Midbrain (tissue), 1 donor: ENCODE measurements at places on chromosomes 11 and 22.

DNA sequence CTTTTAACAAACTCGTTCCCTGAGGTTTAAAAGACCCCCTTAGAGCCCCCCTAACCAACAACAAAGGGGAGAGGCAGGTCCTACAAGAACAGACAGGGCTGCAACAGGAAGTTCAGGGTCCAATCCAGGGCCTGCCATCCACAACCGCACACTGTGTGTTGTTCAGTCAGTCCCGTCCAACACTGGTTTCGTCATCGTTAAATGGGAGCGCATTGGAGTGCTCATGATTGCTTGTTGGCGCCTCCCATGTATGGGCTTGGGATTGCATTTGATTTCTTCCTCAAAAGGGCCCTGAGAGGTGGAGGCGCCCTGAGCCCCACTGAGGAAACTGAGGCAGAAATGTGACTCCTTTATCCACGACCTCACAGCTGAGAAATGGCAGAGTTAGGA lies 174.1 kb downstream of the MN1 start:
- DNase-seq: no peak

GRCh38 chr22:39979458-39979857 lies 15.3 kb upstream of the FAM83F start:
- DNase-seq: no peak

DNA sequence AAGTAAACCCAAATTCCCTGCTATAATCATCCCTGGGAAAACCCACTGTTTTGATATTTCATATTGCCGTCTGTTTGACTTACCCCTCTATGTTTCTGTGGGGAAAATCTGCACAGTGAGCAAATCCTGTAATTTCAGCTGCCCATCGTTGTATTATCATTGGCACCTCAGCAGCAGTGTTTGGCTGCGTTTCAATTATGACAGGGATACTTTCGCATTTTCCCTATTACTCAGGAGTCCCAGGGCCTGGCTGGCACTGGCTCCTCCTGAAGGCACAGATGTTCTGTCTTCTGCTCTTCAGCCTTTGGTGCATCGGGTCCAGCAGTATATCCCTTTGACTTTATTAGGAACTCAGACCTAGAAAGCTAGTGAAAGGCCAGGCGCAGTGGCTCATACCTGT lies 12.2 kb upstream of the MMP12 start:
- DNase-seq: no peak

DNA sequence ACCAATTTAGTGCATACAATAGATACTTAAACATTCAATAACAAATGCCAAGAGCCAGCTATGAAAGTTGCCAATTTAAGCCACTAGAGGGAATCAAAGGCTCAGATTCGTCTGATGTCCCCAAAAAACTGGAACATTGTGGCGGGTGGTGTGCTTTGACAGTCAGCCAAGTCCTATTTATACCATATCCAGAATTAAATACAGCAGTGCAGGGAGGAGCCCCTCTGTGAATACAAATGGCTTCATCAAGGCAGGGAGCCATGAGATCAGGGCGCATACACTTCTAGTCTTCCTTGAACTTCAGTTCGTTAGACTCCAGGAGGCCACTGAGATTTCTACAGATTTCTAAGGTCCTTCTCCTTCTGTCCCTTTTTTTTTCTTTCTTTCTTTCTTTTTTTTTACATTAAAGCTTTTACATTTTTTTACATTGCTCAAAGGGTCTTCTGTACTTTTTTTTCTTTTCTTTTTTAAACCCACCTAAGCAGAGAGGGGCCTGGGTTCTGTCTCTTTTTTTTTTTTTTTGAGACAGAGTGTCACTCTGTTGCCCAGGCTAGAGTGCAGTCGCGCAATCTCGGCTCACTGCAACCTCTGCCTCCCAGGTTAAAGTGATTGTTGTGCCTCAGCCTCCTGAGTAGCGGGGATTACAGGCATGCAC lies 41.5 kb upstream of the HSPA8 start:
- DNase-seq: peak; percentile 78

GRCh38 chr11:280706-281485 lies 2.7 kb downstream of the NLRP6 start:
- DNase-seq: no peak

GRCh38 chr11:101323997-101324396 lies 194.4 kb upstream of the PGR start:
- no peak for DNase-seq

DNA sequence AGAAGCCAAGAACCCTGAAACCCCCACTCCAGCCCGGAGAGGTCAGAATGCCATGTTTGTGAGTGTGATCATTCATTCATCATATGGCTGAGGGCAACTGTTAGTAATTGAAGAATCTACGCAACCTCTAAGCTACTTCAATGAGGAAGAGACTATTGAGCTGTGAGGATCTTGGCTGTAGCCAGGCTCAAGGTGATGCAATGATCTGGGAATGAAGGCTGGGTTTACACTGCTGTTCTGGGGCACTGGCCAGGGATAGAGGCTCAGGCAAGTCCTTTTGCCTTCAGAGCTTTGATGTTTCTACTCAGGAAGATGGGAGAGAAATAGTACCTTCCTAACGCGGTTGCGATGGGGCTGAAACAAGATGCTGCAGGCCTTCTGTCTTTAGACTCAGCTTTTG lies 12.9 kb downstream of the CRYBB2 start:
- no peak for DNase-seq

DNA sequence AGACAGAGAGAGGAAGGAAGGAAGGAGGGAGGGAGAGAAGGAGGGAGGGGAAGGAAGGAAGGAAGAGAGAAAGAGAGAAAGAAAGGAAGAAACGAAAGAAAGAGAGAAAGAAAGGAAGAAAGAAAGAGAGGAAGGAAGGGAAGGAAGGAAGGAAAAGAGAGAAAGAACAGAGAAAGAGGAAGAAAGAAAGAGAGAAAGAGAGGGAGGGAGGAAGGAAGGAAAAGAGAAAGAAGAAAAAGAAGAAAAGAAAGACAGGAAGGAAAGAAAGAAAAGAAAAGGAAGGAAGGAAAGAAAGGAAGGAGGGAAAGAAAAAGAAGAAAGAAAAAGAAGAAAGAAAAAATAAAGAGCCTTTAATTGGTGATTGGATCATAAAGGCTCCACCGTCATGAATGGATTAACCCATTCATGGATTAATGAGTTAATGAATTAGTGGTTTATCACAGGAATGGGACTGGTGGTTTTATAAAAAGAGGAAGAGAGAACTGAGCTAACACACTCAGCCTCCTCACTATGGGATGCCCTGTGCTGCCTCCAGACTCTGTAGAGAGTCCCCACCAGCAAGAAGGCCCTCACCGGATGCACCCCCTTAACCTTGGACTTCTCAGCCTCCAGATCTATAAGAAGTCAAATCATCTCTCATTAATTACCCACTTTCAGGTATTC lies 9.0 kb upstream of the PLAAT2 start:
- DNase-seq: no peak

- no peak for DNase-seq
These were observed 16.6 kb downstream of the MED15 start for GRCh38 chr22:20524004-20524481.

GRCh38 chr11:111367411-111368284 lies 11.4 kb downstream of the POU2AF1 start:
- DNase-seq: no peak

DNA sequence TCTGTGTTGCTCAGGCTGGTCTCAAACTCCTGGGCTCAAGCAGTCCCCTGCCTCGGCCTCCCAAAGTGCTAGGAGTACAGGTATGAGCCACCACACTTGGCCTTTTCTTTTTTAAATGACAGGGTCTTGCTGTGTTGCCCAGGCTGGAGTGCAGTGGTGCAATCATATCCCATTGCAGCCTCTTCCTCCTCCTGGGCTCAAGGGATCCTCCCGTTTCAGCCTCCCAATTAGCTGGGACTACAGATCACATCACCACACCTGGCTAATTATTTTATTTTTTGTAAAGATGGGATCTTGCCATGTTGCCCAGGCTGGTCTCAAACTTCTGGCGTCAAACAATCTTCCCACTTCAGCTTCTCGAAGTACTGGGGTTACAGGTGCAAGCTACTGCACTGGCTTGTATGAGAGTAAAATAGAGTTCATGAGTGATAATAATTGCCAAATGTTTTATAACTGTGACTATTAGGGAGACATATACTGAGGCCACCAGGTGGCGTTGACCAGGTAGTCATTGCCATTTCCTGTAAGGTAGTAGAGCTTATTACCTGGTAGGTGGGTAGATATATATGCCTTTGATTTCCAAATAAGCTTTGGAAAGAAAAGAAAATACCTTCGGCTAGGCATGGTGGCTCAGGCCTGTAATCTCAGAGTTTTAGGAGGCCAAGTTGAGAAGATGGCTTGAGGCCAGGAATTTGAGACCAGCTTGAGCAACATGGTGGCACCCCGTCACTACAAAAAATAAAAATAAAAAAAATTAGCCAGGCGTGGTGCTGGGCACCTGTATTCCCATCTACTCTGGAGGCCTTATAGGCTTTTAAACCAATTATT lies 5.4 kb downstream of the FDX1 start:
- no peak for DNase-seq

DNA sequence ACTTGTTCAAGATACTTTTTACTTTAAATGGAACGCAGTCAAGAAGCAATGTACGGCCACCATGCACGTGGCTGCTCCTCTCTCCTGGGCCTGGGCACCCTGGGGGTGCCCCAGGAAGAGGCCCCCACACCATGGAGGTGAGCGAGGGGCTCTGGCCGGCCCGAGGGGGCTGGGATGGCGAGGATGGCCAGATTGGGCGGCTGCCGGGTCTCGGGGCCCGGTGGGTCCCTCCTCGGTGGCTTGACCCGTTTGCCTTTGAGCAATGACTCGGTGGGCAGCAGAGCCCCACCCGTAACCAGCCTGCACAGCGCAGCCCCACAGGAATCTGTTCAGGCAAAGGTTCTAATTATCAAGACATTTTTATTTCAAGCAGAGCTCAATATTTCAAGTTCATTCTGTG lies 167.4 kb downstream of the BRD1 start:
- no peak for DNase-seq

GRCh38 chr22:37472418-37473006 lies 13.7 kb downstream of the MFNG start:
- no peak for DNase-seq

DNA sequence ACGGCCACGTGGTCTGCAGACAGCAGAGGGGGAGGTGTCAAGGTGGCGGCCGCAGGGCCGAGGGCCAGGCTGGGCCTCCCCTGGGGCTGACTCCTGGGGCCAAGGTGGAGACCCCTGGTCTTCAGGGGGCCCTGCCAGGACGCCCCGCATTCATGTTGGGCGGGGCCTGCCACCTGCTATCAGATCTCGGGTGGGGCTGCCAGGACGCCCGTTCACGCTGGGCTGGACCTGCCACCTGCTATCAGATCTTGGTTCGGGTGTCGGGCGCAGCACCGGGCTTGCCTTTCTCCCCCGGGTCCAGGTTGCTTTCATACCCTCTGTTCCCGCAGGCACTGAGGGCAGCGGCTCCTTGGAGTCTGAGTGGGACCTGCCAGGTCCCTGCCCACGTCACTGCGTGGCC lies 16.1 kb upstream of the MAPK11 start:
- DNase-seq: no peak

DNA sequence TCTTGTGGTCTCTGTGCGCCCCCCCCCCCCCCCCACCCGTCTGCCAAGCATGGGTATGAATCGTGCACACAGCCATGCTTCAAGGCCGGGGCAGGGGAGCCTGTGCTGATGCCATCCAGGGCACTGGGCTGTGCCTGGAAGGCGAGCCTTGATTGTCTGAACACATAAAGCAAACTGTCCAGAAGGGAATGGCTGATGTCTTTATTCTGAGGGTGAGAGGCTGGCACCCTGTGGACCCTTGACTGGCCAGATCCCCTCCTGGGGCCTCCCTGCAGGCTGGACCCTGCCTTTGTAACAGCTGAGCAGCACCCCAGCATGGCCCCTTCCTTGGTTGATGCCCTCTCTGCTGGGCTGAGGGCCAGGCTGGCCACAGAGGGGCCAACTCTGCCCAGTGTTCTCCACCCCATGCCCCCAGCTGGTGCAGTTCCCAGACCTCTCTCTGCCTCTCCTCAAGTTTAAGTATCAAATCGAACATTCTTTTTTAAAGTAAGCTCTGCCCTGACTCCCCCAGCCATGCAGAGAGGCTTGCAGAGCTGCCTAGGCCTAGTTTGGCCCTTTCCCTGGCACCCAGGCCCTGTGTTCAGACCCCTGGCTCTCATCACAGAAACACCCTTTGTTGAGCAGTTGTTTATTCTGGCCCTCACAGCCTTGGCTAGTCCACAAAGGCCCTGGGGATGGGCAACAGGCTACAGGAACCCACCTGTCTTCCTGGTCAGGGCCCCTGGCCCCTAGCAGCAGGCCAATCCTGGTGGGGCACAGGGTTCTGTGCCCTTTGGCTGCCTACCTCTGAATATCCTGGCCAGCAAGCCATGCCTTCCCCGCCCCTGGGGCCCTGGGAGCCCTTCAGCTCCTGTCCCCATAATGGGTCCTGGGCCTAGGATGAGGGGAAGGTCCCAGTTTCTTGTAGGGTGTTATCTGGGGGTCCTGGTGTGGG lies 3.9 kb upstream of the RANBP1 start:
- peak; percentile 39 for DNase-seq

- peak; percentile 94 for DNase-seq
These were observed 4.0 kb upstream of the FTH1 start for GRCh38 chr11:61971248-61972111.

GRCh38 chr11:92625894-92626293 lies 343.6 kb upstream of the MTNR1B start:
- DNase-seq: no peak

GRCh38 chr11:63906585-63906984 lies 10.4 kb downstream of the RCOR2 start:
- DNase-seq: no peak

GRCh38 chr22:35540595-35541253 lies at the start of gene RASD2:
Gene RASD2, plus strand, starts transcription at chr22:35540831. Its CDS starts 5,979 bp downstream, at chr22:35546810.
- DNase-seq: no peak

DNA sequence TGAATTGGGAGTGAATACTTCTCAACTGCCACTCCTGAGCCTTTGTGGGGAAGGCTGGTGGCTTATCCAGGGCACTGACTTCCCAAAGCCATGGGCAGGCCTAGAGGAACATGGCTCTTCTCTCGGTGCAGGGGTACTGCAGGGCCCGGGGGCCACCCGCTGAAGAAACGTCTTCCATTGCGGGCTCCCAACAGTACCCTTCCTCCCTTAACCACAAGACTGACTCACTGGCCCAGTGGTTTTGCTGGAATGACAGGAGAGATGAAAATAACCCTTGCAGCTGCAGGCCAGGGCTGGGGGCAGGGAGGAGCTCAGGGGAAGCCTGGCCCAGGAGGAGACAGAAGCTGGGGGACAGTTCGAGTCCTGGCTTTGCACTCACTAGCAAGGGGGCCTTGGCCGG lies 13.5 kb downstream of the TXN2 start:
- no peak for DNase-seq

- no peak for DNase-seq
These were observed 677.2 kb upstream of the TENM4 start for GRCh38 chr11:80118073-80118472.
